ENCODE measurements at places on chromosomes 5 and 9.

GRCh38 chr5:92956886-92957285 is 624.1 kb downstream of the NR2F1-AS1 start:
- no peak for DNase-seq

GRCh38 chr5:141862936-141863543 is 15.2 kb downstream of the PCDH1 start:
- no peak for DNase-seq

- no peak for DNase-seq
Observed at GRCh38 chr5:43685252-43685950, 82.4 kb downstream of the NNT start.

DNA sequence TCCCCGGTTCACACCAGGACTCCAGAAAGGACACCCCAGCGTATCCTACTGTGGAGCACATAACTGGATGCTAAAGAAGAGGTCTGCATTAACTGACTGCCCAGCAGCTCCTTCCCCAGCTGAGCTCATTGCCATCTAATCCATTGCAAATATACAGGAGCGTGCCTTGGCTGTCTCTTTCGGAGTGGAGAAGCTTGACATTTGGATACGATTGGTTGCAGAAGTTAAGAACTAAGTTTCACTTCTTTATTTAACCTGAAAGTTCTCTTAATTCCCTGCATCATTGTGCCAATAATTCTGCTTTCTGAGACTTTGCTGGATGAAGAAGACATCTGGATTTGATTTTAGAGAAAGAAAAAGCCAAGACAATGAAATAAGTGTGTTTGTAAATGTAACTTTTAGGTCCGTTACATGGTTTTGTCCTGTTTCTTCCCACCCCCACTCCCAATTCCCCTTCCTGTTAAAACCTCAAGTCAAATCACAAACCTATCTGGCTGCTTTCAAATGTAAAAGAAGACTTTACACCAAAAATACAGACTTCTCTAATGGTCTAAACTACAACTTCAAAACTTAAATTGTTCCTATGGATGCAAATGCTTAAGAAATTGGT is 33.9 kb downstream of the TAS2R1 start:
- DNase-seq = no peak

- DNase-seq = no peak
Observed at GRCh38 chr5:168302785-168303184, 11.3 kb downstream of the WWC1 start.

GRCh38 chr9:37582548-37583157 is 6.5 kb upstream of the FBXO10 start:
- DNase-seq = no peak

DNA sequence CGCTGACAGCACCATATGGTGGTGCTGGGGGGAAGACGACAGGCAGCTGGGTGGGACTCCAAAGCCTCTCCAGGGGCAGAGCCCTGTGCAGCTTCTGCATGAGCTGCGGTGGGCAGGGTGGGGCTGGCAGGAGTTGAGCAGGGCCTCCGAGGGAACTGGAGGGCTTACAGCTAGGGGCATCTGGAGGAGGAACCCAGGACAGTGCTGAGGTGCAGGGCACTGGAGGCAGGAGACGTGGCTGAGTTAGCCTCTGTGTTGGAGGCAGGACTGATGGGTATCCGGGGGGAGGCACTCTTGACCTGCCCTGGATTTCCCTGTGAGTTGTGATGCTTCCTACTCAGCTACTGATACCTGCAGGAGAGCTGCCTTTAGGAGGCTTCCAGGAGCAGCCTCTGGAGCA is 45.0 kb downstream of the TENT4A start:
- DNase-seq = no peak

DNA sequence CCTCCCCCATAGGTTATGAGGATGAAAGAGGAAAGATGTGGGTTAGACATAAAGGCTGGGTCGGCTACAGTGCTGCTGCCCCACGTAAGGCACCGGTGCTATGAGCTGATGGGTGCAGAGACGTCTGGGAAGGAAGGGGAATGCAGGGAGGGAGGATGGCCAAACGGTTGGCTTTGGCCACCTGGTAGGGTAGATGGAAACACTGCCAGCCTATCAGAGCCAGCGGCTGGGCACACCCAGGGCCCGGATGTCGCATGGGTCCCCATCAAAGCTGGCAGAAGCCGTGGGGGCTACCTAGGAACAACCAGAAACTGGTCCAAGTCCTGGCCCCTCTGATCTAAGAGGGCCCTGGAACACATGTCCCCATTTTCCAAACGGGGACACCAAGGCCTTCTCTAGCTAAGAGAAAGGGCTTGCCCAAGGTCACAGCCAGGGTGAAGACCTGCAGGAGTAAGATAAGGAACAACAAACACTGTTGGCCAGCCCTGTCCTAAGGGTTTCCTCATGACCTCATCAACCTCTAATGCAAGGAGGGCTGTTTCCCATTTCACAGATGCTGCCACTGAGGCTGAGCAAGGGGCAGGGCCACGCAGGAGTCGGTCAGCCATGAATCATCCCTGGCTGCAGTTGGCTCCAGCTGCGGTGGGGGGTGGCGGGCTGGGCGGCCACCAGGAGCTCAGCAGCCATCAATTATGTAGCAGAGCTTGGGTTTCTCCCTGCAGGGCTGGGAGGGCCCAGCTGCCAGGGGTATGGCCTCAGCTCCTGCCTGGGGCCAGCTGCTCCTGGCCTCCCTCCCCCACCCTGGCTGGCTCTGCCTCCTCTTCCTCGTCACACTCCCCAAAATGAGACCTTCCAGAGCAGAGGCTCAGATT is 4.9 kb downstream of the SH3GLB2 start:
- DNase-seq = no peak

- no peak for DNase-seq
Observed at GRCh38 chr5:66680221-66680620, 84.0 kb downstream of the MAST4 start.

DNA sequence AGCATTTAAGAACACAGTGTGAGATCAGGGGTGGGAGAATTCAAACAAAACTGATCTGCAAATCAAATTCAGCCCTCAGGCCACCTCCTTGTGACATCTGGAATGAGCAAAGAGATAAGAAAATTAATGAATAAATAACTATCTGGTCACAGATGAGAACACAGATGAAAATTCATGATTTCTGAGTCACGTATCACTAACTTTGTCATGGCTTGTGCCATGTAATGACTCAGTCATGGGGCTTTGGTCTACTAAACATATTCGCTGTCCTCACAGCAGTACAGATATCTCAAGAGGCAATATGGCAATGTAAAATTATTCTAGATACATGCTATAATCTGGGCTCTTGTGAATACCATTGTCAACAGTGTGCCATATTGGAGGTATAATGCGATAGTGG is 274.4 kb downstream of the MAN2A1 start:
- no peak for DNase-seq

DNA sequence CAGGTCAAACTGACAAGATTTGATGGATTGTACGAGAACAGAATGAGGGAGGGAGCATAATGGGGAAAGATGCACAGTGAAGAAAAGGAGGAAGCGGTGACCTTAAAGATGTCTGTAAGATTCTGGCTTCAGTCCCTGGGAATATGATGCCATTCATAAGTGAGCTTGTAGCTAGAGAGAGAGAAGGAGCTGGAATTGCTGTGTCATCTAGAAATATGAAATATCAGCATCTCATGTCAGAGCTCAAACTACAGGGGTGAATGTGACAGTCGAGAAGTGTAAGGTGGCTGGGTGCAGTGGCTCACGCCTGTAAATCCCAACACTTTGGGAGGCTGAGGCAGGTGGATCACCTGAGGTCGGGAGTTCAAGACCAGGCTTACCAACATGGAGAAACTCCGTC is 24.0 kb upstream of the WHRN start:
- DNase-seq = no peak

Measured in GOT3 (cell line).